NCI-H774 (cell line): ENCODE measurements at places on chromosomes 11 and 22.

- DNase-seq, result no peak
These were observed 16.2 kb upstream of the CASTOR1 start for GRCh38 chr22:30305519-30305905.

DNA sequence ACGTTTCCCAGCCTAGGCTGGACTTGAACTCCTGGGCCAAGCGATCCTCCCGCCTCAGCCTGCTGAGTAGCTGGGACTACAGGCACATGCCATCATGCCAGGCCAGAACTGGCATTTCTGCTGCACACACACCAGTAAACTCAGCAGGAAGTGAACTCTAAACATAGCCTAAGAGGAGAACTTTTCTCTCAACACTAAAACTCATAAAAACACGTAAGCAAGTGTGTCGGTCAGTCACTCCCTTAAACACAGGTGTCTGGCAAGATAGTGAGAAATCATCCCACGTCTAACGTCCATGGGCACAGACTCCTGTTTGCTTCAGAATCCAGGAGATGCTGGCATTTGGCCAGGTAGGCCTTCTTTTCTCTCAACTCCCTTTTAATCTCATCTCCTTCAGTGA is 104.8 kb downstream of the RPL27A start:
- no peak for DNase-seq

DNA sequence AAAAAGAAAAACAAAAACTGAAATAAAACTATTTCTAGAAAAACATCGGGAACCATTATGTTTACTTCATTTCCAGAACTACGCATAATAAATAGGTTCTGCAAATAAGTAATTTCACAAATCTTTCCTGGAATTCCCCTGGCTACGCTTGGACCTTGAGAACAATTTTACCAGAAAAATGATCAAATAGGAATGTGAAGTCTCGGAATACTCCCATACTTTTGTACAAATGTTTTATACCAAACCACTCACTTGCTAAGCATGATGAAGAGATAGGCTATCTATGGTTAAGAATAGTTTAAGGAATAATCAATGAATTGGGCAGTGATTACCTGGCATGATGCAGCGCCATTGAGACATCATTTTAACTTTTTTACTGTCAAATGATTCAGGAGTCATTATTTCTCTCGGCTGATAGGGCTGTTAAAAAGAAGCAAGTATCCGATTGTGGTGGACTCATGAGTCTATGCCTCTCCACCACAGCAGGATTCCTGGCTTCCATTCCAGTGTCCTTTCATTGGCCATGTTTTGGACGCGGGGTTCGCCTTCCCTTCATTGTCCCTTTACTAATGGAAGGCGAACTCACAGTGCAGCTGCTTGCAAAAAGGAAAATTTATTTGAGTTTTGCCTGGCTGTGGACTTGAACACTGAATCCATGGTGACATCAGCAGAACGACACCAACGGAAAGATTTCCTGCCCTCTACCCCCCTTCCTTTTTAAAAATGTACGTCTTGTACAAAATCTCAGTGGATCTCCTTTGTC is 39.9 kb upstream of the BLID start:
- DNase-seq, result no peak

DNA sequence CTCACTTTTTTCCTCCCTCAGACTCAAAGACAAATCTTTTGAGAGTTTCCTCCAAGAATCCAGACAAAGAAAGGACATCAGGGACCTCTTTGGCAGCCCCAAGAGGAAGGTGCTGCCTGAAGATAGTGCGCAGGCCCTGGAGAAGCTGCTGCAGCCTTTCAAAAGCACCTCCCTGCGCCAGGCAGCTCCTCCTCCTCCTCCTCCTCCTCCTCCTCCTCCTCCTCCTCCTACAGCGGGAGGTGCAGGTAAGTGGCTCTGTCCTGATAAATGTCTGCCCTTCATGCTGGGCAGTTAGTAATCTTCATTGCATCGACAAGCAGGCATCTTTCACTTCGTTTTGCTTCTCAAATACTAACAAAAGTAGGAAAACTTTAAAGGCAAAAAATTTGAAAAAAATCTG is 82.8 kb upstream of the PARVA start:
- DNase-seq, result no peak

- no peak for DNase-seq
These were observed 33.2 kb upstream of the CEP126 start for GRCh38 chr11:101881586-101881985.

- DNase-seq, result no peak
These were observed 688 bp upstream of the LRRC74B start for GRCh38 chr22:21044931-21045584.

- no peak for DNase-seq
These were observed 130.5 kb upstream of the B3GAT1 start for GRCh38 chr11:134542401-134543165.

DNA sequence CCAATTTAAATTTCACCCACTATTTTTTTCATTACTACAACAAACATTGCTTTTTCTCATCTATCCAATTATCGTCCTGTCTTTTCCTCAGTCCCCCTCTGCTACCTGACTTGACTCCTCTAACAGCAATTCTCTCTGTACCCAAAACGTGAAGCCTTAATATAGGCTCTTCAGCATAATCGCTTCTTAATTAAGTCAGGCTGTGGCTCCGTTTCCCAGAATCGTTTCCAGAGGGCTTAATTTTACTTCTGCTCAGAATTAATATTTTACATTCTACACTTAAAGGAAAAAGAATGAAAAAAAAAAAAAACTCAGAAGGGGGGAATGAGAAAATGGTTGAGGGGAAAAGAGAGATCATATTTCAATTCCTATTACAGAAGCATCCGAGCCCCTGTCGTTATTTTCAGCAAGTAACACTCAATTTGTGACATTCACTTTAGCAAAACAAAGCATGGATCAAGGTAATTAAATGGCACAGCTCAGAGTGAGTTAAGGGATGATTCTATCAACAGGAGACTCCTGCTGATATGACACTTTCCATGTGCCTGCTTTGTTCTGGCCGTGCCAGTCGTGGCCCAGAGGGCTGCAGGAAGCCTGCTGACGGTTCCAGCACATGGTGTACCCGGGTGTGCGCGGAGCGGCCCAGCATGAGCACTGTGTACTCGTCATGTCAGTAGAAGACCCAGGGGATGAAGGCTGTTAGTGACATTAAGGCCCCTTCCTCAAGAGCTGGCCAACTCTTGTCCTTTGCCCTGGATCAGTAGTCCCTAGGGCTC is 272.5 kb downstream of the NTM start:
- DNase-seq, result no peak

- DNase-seq, result no peak
These were observed 63.3 kb upstream of the ME3 start for GRCh38 chr11:86735451-86736290.

DNA sequence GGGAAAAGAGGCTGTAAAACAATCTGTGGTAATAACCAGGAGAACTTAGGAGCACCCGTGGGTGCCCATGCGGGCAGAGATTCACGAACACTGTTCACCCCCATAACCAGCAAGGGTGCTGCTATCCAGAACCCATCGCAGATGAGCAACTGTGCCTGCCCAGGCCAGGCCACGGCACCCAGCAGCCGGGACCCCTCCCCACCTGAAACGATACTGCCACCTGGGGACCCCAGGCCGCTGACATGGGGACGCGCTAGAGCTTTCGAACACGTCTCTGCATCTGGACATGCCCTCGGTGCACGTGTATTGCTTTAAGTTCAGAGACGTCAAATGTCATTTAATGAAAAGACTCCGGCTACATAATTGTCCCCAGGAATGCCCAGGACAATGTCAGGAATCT is 14.3 kb upstream of the MUC2 start:
- DNase-seq, result no peak

DNA sequence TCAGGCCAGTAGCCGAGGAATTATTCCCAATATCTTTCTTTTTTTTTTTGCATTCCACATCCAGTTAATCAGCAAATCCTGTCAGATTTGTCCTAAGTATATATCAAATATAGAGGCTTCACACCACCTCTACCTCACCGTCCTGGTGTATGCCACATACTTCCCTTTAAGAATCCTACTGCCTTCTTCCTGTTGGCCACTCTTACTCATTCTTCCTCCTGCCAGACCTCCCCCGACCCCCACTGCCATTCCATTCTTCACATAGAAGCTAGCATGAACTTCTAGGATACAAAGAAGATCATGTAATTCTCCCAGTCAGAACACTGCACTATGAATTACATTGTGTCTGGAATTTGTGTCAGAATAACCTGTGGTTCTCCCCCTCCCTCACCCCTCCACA is 89.5 kb downstream of the TRIM44 start:
- DNase-seq, result no peak

GRCh38 chr11:429391-429790 is 12.4 kb downstream of the ANO9 start:
- DNase-seq, result no peak

GRCh38 chr22:37827056-37827455 is 3.9 kb downstream of the GALR3 start:
- DNase-seq, result no peak

DNA sequence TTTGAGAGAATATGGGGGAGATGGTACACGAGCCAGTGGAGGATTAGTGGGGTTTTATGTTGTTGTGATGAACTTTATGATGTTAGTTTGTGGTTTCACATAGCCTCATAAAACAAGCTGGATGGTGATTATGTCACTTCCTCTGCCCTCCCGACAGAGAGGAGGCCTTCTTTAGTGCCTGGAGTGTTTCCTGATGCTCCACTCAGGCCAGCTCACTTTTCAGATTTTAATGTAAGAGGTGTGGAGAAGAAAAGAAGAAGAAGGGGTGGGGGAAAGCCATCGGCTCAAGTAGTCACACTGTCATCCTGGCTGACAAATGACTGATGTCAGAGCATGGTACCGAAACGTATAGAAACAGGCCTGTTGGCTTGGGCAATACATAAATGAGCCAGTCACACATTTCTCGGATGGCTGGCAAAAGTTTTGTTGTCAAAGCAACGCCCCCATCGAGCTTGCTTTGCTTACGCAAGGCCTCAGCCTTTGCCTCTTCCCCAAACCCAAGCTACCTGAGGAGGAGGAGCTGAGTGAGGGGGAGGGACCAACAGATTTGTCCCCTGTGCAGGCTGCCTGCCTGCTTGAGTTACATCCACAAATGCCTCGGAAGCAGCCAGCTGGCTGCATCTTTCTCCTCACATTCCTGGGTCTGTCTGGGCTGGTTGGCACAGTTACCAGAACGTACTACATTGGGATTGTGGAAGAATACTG is at the start of gene HEPHL1:
TSS of gene HEPHL1 (plus strand) at position 578 of the 705 bp plus-strand sequence. CDS start at position 593, 15 bp downstream.
- no peak for DNase-seq

- DNase-seq, result peak; percentile 85
These were observed at the start of gene MAPK8IP1 for GRCh38 chr11:45885274-45885920. Gene MAPK8IP1 (plus strand): TSS chr11:45885651. CDS start chr11:45885821, 170 bp downstream.

DNA sequence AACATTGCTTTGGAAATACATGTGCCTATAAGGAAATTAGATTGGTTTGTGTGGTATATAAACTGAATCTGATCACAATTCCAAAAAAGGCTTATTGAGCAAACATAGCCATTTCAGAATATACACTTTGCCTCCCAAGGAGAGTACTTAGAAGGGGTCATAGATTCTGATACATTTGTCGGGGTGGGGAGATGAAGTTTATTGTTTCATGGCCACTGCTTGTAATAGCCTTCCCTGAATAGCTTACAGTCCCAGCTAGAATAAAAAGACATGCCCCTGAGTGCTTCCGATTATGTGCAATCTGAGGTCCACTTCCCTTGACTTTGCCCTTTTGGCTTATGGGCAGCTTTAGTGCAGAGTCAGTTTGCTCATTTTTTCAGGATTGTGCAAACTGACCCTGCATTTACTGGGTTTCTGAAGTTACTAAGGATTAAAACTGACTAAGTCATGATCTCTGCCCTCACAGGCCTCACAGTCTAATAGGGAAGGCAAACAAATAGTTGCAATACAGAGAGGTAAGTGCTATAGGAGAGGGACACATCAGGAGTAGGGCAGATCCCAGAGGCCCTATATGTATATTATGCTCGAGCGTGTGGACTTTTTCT is 184.2 kb downstream of the BLID start:
- DNase-seq, result no peak

- no peak for DNase-seq
These were observed 12.3 kb upstream of the ASRGL1 start for GRCh38 chr11:62324731-62325556.

DNA sequence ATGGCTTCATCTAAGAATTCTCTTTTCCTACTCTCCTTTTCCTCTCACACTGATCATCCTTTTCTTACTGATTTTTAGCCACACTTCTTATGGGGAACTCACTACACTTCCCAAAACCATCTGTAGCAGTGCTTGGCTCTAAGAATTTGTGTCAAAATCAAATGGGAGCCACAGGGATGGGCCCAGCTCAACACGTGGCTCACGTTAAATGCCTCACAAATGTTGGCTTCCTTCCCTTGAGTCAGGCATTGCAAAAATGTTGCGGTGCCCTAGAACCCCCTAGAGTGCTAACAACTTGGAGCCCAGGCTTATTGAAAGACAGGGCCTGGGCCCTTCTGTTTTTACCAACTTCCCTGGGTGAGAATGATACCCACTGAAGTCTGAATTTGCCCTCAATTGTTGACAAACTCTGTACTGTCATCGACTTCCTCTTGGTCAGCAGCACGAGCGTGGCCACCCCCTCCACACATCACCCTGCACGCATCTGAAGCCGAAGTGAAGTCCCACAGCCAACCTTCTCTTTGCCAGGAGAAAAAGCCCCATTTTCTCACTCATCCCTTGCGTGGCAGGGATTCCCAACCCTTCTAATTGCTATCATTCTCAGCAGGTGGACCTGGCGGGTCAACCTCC is 69.7 kb downstream of the ELFN2 start:
- DNase-seq, result no peak

GRCh38 chr11:19448651-19449050 is 207.9 kb upstream of the E2F8 start:
- no peak for DNase-seq

- DNase-seq, result no peak
These were observed at the start of gene GAS2 for GRCh38 chr11:22666325-22666687. Gene GAS2 (plus strand): TSS chr11:22666611. CDS start chr11:22674870, 8,259 bp downstream.

GRCh38 chr11:64553554-64554201 is 37.3 kb upstream of the SLC22A12 start:
- DNase-seq, result peak; percentile 15

DNA sequence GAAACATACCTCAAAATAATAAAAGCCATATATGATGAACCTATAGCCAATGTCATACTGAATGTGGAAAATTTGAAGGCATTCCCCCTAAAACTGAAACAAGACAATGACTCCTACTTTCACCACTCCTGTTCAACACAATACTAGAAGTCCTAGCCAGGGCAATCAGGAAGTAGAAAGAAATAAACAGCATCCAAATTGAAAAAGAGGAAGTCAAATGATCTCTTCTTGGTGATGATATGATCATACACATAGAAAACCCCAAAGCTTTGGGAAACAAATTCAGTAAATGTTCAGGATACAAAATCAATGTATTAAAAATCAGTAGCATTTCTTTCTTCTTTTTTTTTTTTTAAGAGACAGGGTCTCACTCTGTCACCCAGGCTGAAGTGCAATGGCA is 109.9 kb downstream of the DLG2 start:
- DNase-seq, result no peak

GRCh38 chr11:110566577-110566976 is 136.8 kb downstream of the FDX1 start:
- DNase-seq, result no peak

- DNase-seq, result no peak
These were observed 18.7 kb upstream of the GNB1L start for GRCh38 chr22:19873138-19873959.
